ENCODE measurements at places on chromosomes 4 and X. TPM values are rescaled to one million over a fixed set of nuclear protein-coding genes. Genes with fewer than 3 reads are reported as not detected.

GRCh38 chr4:8185295-8185694 is 13.8 kb upstream of the SH3TC1 start:
- no peak overlapping the region for H3K27ac ChIP-seq
- no peak for DNase-seq
- no peaks in the 10 kb centered on the region for H3K4me1 ChIP-seq
- no peak overlapping the region for H3K4me3 ChIP-seq

- H3K27me3 ChIP-seq = no peaks in the 10 kb centered on the region
- no peaks in the 10 kb centered on the region for H3K4me1 ChIP-seq
- H3K36me3 ChIP-seq = no peaks in the 10 kb centered on the region
- H3K4me3 ChIP-seq = no peak overlapping the region
- H3K27ac ChIP-seq = no peak overlapping the region
- no peak for DNase-seq
Observed at GRCh38 chr4:111208970-111209369, 586.1 kb upstream of the PITX2 start.

The AVPR2 gene
- not detected for total RNA-seq

The RASSF6 gene
- 2.9 TPM for total RNA-seq

The UNC5C gene
- total RNA-seq = not detected

The AADAT gene
- total RNA-seq = not detected

The UGT2B28 gene
- not detected for total RNA-seq

- no peak overlapping the region for H3K4me3 ChIP-seq
- DNase-seq = no peak
- H3K36me3 ChIP-seq = no peaks in the 10 kb centered on the region
- H3K27ac ChIP-seq = no peak overlapping the region
- H3K27me3 ChIP-seq = no peaks in the 10 kb centered on the region
Observed at GRCh38 chrX:8773117-8773516, 28.1 kb downstream of the FAM9A start.

The CXorf49 gene
- not detected for total RNA-seq

The KIT gene
- not detected for total RNA-seq

- H3K27me3 ChIP-seq = no peaks in the 10 kb centered on the region
- no peak overlapping the region for H3K4me3 ChIP-seq
- DNase-seq = no peak
- H3K27ac ChIP-seq = no peak overlapping the region
- no peaks in the 10 kb centered on the region for H3K4me1 ChIP-seq
- no peaks in the 10 kb centered on the region for H3K36me3 ChIP-seq
Observed at GRCh38 chr4:17448689-17449088, 63.2 kb downstream of the QDPR start.

DNA sequence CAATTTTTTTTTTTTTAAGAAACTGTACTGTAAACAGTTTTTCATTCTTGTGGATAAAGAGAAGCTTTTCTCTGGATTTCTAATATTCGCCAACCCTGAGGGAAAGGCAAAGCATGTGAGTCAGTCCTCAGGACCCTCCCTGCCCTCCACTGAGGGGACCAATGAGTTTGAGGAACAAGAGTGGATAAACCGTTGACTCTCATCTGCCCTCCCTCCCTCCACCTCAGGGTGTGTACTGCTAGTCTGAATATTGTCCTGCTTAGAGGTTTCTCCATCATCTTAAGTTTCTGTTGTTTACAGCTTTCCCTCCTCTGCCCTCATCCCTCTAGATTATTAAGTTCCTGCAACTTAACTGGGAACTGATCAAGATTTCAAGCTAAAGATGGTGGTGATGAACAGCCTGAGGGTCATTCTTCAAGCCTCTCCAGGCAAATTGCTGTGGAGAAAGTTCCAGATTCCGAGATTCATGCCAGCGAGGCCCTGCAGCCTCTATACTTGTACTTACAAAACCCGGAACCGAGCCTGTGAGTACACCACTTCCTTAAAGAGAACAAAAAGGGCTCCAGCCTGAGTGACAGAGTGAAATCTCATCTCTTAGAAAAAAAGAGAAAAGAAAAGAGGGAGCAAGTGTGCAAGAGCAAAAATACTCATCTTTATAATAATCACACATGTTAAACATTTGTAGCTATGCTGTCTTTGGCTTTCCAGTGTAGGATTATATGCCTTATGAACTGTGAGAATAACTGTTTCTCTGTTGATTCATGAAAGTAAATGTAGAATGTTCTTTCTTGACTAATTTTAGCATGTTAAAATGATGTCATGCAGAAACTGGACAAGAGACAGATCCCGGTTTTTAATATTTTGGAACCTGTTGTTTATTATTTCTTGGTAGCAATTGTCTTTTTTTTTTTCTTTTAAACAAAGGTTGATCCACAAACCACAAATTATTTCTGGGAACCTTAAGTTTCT is 11.9 kb downstream of the CA5B start:
- no peaks in the 10 kb centered on the region for H3K36me3 ChIP-seq
- no peaks in the 10 kb centered on the region for H3K4me1 ChIP-seq

The TCEAL6 gene
- not detected for total RNA-seq

DNA sequence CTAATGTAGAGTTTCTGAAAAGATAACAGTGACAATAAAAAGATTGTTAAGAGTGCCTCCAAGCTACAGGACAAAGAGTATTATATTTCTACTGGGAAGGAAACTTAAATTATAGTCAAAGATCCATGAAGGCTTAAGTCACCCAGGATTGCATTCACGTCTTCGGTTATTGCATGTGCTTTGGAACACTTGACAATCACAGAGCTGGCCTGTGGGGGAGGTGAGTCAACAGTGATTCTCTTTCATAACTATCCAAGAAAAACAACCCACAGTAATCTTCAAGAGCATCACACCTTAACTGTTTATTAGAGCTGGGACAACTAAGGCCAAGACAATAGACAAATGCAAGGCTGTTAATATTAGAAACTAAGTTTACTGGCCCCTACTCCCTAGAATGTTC is 40.3 kb downstream of the PDGFC start:
- DNase-seq = no peak
- no peaks in the 10 kb centered on the region for H3K4me1 ChIP-seq
- H3K27ac ChIP-seq = no peak overlapping the region
- no peak overlapping the region for H3K4me3 ChIP-seq

DNA sequence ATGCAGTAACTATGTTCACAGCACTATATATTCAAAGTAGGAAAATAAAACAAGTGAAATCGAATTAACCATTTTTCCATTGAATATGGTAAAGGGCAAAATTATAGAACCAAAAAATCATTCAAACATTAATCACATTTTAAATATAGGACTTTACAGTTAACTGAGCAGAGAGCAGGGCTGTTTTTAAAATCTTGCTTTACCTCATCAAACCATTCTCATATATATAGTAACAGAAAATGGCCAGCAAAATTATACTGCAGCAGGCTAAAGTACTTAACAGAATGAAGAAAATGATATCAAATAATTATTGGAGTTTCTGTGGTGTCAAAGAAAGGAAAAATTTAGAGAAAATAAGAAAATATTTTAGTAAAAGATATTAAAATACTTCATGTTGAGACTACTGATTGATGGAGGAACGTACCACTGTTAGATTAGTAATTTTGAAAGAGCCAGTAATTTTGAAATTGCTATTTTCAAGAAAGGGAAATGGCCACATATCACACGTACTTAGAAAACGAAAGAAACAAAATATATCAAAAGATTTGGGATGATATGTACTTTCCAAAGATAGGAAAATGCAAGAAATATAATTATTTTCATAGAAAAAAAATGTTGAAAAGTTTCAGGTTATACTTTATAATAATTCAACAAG is 813.7 kb downstream of the DMD start:
- H3K4me3 ChIP-seq = no peak overlapping the region
- no peaks in the 10 kb centered on the region for H3K4me1 ChIP-seq
- no peaks in the 10 kb centered on the region for H3K36me3 ChIP-seq
- DNase-seq = no peak
- H3K27ac ChIP-seq = no peak overlapping the region

The BEND2 gene
- total RNA-seq = not detected

GRCh38 chr4:113823291-113823659 is 61.7 kb upstream of the CAMK2D start:
- peaks cover 2% of the 10 kb centered on the region for H3K27me3 ChIP-seq
- no peaks in the 10 kb centered on the region for H3K36me3 ChIP-seq
- no peaks in the 10 kb centered on the region for H3K4me1 ChIP-seq
- H3K27ac ChIP-seq = no peak overlapping the region
- no peak for DNase-seq

DNA sequence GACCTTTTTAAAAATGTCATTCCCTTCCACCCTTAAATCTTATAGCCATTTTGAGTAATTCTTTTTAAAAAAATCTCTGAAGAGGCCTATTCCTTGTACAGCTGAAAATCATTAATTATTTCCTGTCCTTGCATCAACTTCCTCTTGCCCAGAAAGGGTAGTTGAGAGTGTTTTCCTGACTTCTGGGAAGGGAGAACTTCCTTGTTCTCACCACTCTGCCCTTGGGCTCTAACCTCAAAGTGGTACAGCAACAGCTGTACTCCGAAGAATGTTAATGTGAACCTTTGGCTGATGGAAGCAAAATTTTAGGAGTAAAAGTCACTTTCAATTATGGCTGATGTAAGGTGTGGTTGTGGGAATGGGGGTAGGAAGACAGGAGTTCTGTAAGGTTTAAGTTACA is 15.1 kb upstream of the FABP2 start:
- DNase-seq = no peak
- H3K27ac ChIP-seq = no peak overlapping the region
- no peaks in the 10 kb centered on the region for H3K27me3 ChIP-seq
- H3K4me1 ChIP-seq = no peaks in the 10 kb centered on the region

GRCh38 chrX:8274170-8274569 is 103.1 kb upstream of the VCX2 start:
- no peak overlapping the region for H3K4me3 ChIP-seq
- DNase-seq = no peak
- no peaks in the 10 kb centered on the region for H3K4me1 ChIP-seq
- no peaks in the 10 kb centered on the region for H3K27me3 ChIP-seq

GRCh38 chrX:150482537-150483206 is 85.7 kb upstream of the MTM1 start:
- H3K36me3 ChIP-seq = peaks cover 33% of the 10 kb centered on the region
- no peak for DNase-seq
- no peaks in the 10 kb centered on the region for H3K27me3 ChIP-seq
- H3K4me1 ChIP-seq = peaks cover 89% of the 10 kb centered on the region

DNA sequence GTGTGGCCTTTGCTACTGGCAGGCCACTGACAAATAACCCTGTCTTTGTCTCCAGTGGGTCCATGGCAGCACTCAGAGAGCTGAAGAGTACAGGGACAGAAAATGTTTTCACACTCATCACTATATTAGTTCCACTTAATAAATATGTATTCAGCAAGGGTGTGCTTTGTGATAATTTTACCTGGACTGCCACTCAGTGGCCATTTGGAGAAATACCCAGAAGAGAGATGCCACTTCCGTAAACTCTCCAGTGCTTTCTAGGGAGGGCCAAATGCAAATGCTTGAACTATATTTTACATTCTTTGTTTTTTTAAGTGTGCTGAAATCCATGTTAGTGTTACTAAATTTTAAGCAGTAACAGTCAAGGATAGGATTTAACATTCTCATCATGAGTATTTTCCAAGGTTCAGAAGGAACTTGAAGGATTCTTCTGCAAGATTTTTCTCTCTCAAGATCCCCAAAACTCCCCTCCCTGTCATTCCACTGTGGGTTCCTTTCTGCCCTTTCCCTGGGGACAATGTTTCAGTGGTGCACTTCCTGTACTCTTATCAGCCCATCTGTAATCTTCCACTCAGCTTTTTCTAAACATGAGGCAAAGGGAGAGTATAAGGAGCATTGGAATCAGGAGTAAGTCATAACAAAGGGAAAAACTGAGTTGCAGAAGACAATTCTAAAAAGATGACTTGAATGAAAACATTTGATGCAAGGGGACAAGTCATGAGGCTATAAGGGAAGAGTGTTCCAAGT is 46.0 kb downstream of the TFDP3 start:
- H3K27ac ChIP-seq = no peak overlapping the region
- H3K4me1 ChIP-seq = no peaks in the 10 kb centered on the region
- no peaks in the 10 kb centered on the region for H3K36me3 ChIP-seq

- H3K4me3 ChIP-seq = no peak overlapping the region
- H3K27ac ChIP-seq = no peak overlapping the region
- H3K36me3 ChIP-seq = no peaks in the 10 kb centered on the region
- no peak for DNase-seq
Observed at GRCh38 chrX:14607446-14607985, 78.2 kb downstream of the GLRA2 start.

- peaks cover 24% of the 10 kb centered on the region for H3K36me3 ChIP-seq
- no peaks in the 10 kb centered on the region for H3K27me3 ChIP-seq
- no peak for DNase-seq
Observed at GRCh38 chr4:129043523-129043922, 49.8 kb downstream of the SCLT1 start.

DNA sequence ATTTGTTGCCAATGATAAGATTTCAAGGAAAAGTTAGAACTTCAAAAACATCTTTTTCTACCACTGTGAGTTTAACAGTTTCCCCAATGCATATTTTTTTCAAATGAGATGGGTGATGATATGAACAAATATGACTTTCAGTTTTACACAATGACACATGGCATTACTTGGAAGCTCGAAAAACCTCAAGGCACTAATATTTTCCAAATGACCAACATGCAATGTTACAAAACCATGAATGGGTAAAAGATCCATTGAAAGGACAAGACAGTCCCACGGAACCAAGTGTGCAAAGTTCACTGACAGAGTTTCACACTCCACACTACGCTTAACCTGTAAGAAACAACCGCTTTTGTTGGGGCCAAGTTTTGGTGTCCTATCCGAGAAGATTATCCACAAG is 84.5 kb downstream of the CD99L2 start:
- no peaks in the 10 kb centered on the region for H3K36me3 ChIP-seq
- no peak for DNase-seq
- H3K27ac ChIP-seq = no peak overlapping the region
- no peaks in the 10 kb centered on the region for H3K27me3 ChIP-seq

The RP2 gene
- 7.2 TPM for total RNA-seq

- no peaks in the 10 kb centered on the region for H3K36me3 ChIP-seq
- no peak overlapping the region for H3K27ac ChIP-seq
- no peak overlapping the region for H3K4me3 ChIP-seq
- DNase-seq = peak; percentile 4
- no peaks in the 10 kb centered on the region for H3K27me3 ChIP-seq
- H3K4me1 ChIP-seq = no peaks in the 10 kb centered on the region
Observed at GRCh38 chr4:74805601-74806000, 11.3 kb upstream of the BTC start.

DNA sequence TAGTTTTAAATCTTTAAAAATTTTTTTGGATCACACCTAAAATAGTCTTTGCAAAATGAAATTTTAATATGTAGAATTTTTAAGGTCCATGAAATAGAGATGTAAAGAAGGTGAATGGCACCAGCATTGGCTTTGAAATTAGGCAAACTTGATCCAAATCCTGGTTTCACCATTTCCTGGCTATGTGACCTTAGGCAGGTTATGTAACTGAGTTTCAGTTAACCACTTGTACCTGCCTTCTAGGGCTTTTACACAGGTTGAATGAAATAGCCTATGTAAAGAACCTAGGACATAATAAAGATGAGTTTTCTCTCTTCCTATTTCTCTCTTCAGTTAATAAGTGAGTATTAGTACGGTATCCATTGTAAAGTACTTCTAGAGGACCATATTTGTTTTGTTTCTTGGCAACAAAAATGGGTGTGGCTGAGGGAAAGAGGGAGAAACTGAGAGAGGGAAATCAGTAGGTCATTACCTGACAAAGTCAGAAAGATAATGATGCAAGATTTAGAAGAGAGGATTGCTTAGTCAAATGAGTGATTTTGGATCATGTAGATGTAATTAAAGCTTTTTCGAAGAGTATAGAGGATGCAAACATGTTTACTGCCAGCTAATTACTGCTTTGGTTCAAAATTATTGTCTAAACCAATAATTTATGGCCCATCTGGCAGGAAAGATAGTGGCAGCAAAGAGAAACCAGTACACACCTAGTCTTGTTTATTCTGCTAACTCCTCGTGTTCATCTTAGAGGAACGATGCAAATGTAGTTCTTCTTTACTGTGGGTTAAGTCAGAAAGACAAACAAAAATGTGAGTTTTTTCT is 81.9 kb downstream of the PDLIM5 start:
- H3K27ac ChIP-seq = peak overlapping the region; percentile 73
- peaks cover 44% of the 10 kb centered on the region for H3K4me1 ChIP-seq
- 0 out of 2 replicates have a peak overlapping the region, but pooled peaks have one; percentile 27 for H3K4me3 ChIP-seq

The TLR3 gene
- total RNA-seq = 9.7 TPM
